Activated T-cell treated with anti-CD3 and anti-CD28 coated beads, Interleukin-2, amount 50 U/mL, for 72 hours (primary cell): ENCODE measurements at places on chromosomes 2 and 18.

GRCh38 chr2:40038646-40039045 lies 259.6 kb upstream of the THUMPD2 start:
- peaks cover 8% of the 10 kb centered on the region for H3K27me3 ChIP-seq
- no peak overlapping the region for H3K4me3 ChIP-seq
- H3K27ac ChIP-seq, result no peak overlapping the region
- DNase-seq, result no peak
- peaks cover 12% of the 10 kb centered on the region for H3K36me3 ChIP-seq
- H3K4me1 ChIP-seq, result peaks cover 10% of the 10 kb centered on the region

DNA sequence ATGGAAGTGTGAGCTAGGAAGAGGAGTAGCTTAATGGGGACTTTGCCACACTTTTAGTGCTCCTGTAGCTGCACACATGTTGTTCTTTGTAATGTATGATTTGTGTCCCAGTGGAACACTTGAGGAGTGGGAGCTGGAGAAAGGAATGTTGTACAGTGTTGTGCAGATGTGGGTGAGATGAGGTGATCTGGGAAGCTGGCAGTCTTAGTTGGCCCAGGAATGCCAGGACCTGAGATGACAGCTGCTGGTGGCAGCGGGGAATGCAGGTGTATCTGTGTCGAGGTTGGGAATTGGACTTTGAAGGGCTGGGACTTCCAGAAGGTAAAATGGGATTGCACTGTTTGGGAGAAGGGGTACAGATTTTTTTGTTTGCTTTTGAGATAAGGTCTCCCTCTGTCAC lies 23.6 kb downstream of the NEDD4L start:
- no peak for DNase-seq
- H3K36me3 ChIP-seq, result no peaks in the 10 kb centered on the region
- H3K4me3 ChIP-seq, result no peak overlapping the region
- H3K27ac ChIP-seq, result no peak overlapping the region
- H3K27me3 ChIP-seq, result peaks cover 16% of the 10 kb centered on the region

GRCh38 chr2:191840921-191841320 lies 6.0 kb downstream of the CAVIN2 start:
- DNase-seq, result no peak
- H3K27ac ChIP-seq, result no peak overlapping the region
- H3K36me3 ChIP-seq, result no peaks in the 10 kb centered on the region
- H3K4me1 ChIP-seq, result peaks cover under 1% of the 10 kb centered on the region
- H3K27me3 ChIP-seq, result peaks cover 36% of the 10 kb centered on the region
- no peak overlapping the region for H3K4me3 ChIP-seq

GRCh38 chr2:188245230-188245629 lies 46.4 kb upstream of the GULP1 start:
- no peak overlapping the region for H3K4me3 ChIP-seq
- H3K36me3 ChIP-seq, result no peaks in the 10 kb centered on the region
- H3K4me1 ChIP-seq, result no peaks in the 10 kb centered on the region
- no peak for DNase-seq
- H3K27me3 ChIP-seq, result no peaks in the 10 kb centered on the region

- no peak for DNase-seq
- H3K4me3 ChIP-seq, result no peak overlapping the region
- no peaks in the 10 kb centered on the region for H3K36me3 ChIP-seq
- H3K27ac ChIP-seq, result no peak overlapping the region
- H3K27me3 ChIP-seq, result no peaks in the 10 kb centered on the region
Observed at GRCh38 chr2:155633060-155633839, 699.3 kb downstream of the NR4A2 start.

DNA sequence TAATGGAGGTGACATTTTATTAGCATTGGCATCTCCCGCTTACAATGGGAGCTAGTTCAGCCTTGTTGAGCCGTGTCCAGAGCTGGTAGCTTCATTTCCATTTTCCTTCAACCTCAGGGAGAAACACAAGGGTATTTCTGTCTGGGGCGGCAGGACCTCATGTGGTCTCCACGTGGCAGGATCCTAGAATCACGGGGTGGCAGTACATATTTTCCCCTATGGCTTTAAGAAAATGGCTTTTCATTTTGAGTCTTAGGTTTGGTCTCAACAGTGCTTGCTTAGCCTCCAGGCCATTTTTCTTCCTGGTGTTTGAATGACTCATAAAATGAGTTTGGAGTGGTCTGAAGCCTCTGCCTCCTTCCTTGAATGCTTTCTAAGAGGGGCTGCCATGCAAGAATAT lies 20.3 kb downstream of the CABLES1 start:
- H3K36me3 ChIP-seq, result no peaks in the 10 kb centered on the region
- DNase-seq, result no peak
- H3K27ac ChIP-seq, result no peak overlapping the region
- H3K4me3 ChIP-seq, result no peak overlapping the region
- H3K4me1 ChIP-seq, result no peaks in the 10 kb centered on the region

DNA sequence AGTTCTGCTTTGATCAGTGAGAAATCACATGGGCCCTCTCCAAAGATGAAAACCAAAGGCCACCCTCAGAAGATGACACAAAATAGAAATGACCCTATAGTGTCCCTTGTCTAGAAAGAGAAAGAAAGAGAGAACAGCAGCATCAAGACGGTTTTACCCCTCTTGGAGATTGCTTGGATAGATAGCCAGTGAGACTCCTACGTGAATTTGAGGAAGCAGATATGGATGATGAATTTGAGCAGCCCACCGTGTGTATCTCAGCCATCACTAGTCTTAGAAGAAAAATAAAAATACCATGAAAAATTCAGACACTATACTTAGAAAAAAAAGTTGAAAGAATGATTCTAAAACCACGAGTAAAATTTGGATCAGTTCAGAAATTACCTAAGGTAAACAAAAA lies 329.1 kb upstream of the CNTNAP5 start:
- H3K4me3 ChIP-seq, result no peak overlapping the region
- H3K27ac ChIP-seq, result no peak overlapping the region
- DNase-seq, result no peak
- H3K27me3 ChIP-seq, result no peaks in the 10 kb centered on the region
- no peaks in the 10 kb centered on the region for H3K4me1 ChIP-seq
- no peaks in the 10 kb centered on the region for H3K36me3 ChIP-seq

GRCh38 chr2:213065583-213066442 lies 85.6 kb downstream of the IKZF2 start:
- H3K4me3 ChIP-seq, result peak overlapping the region; percentile 65
- H3K27ac ChIP-seq, result peak overlapping the region; percentile 83
- no peak for DNase-seq
- peaks cover 14% of the 10 kb centered on the region for H3K27me3 ChIP-seq

DNA sequence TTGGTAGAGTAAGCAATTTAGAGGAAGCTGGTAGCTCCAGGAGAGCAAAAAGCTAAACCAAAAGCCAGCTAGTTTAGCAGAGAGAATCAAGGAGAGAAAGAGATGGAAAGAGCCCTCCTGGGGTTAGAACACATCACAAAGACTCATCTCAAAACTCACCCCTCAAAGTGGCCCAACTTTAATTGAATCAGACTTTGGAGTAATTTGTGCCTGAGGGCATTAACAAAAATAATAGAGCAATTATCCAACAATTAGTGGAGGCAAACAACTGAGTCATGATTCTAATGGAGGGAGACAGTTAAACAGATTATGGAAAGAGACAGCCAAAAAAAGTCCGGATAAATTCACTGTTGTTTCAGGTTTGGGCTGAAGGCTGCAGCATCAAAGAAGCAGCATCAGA lies 417.4 kb downstream of the KCNJ3 start:
- no peaks in the 10 kb centered on the region for H3K4me1 ChIP-seq
- H3K4me3 ChIP-seq, result no peak overlapping the region
- H3K36me3 ChIP-seq, result no peaks in the 10 kb centered on the region
- DNase-seq, result no peak

- no peak for DNase-seq
- no peak overlapping the region for H3K4me3 ChIP-seq
- no peak overlapping the region for H3K27ac ChIP-seq
- no peaks in the 10 kb centered on the region for H3K4me1 ChIP-seq
Observed at GRCh38 chr18:11529081-11529480, 80.3 kb upstream of the SLC35G4 start.
